ENCODE measurements at places on chromosomes 12 and 14.

DNA sequence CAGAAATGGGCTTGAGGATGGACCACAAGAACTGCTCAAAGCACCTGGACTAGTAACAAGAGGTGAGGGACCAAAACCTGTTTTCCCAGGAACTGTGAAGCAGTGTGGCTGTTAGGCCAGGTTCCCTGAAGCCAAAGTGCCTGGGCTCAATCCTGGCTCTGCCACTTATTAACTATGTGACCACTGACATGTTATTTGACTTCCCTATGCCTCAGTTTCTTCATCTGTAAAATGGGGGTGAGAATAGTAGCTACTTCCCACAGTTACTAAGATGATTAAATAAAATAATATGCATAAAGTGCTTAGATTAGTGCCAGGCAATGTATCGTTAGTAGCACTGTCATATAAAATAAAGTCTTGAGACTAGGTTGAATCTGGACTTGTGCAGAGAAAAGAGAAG is 25.6 kb downstream of the SMUG1 start:
- no peak for DNase-seq

DNA sequence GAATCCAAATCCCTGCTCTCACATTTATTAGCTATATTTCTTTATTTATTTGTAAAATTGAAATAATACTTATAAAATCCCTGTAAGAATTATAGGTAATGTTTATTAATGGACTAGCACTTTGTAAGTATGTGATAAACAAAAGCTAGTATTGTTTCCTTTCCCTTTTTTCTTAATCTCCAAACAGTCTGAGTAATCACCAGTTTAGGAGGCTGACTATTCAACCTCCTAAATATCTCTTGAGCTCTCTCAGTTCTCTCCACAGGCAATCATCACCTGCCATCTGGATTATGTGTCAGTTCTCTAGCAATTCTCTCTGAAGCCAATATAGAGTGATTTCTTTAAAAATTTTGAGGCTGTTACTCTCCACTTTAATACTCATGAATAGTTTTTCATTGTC is 9.2 kb upstream of the LYZ start:
- no peak for DNase-seq

- no peak for DNase-seq
Measured at GRCh38 chr14:92387578-92387977, 64.6 kb downstream of the SLC24A4 start.

- DNase-seq, result no peak
Measured at GRCh38 chr14:29493849-29494248, 433.8 kb downstream of the PRKD1 start.

DNA sequence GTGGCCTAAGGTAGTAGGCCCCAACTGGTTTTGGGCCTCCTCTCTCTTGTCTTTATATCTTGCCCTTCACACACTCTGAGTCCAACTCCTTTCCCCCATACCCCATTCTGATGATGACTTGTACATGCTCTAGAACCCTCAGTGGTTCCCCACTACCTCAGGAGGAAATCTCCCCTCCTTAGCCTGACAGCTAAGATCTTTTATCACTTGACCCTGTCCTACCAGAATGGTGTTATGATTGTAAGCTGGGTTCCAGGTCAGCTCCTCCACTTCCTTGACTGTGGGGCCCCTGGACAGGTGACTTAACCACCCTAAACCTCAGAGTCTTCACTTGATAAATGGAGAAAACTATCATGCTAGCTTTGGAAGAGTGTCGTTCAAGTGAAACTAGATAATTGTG is 9.4 kb upstream of the MYL2 start:
- DNase-seq, result no peak

DNA sequence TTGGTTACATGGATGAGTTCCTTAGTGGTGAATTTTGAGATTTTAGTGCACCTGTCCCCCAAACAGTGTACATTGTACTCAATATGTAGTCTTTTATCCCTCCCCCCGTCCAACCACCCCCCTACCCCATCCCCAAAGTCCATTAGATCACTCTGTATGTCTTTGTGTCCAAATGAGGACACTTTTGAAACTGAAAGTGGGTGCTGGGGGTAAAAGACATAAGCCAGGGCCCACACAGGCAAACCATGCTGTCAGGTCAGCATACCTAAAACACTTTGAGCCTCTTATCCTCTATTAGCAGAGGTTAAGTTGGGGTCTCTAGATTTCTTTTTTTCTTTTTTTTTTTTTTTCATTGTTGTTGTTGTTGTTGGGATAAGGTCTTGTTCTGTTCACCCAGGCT is 31.3 kb upstream of the KICS2 start:
- no peak for DNase-seq

DNA sequence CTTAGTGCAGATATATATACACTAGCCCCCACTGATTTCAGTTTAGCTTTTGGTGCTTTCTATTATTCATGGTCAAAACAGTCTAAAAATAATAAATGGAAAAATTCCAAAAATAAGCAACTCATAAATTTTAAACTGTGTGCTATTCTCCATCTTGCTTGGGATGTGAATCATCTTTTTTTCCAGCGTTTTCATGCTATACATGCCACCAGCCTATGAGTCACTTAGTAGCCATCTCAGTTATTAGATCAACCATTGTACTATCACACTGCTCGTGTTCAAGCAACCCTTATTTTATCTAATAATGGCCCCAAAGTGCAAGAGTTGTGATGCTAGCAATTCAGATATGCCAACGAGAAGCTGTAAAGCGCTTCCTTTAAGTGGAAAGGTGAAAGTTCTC is 73.9 kb upstream of the KRR1 start:
- DNase-seq, result no peak

GRCh38 chr14:86104691-86105265 is 574.8 kb downstream of the FLRT2 start:
- DNase-seq, result no peak

- no peak for DNase-seq
Measured at GRCh38 chr12:89105243-89105642, 247.1 kb downstream of the DUSP6 start.

DNA sequence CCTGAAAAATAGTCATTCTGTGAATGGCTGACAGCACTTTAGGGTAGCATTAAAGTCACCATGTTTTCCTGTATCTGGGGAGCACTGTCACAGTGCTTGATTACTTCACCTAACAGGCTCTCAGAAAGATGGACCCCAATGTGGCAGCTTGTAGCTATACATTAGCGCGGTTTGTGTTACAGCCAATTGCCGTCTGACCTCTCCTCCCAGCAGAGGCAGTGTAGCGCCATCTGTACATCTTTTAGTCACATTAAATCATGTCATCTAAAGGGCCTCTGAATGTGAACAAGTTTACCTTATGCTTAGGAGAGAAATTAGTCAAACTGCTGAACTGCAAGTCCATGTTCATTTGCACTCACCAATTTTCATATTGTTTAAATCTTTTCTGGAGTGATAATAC is 113.7 kb downstream of the LMO3 start:
- no peak for DNase-seq

- no peak for DNase-seq
Measured at GRCh38 chr12:33529031-33529430, 89.4 kb upstream of the SYT10 start.

DNA sequence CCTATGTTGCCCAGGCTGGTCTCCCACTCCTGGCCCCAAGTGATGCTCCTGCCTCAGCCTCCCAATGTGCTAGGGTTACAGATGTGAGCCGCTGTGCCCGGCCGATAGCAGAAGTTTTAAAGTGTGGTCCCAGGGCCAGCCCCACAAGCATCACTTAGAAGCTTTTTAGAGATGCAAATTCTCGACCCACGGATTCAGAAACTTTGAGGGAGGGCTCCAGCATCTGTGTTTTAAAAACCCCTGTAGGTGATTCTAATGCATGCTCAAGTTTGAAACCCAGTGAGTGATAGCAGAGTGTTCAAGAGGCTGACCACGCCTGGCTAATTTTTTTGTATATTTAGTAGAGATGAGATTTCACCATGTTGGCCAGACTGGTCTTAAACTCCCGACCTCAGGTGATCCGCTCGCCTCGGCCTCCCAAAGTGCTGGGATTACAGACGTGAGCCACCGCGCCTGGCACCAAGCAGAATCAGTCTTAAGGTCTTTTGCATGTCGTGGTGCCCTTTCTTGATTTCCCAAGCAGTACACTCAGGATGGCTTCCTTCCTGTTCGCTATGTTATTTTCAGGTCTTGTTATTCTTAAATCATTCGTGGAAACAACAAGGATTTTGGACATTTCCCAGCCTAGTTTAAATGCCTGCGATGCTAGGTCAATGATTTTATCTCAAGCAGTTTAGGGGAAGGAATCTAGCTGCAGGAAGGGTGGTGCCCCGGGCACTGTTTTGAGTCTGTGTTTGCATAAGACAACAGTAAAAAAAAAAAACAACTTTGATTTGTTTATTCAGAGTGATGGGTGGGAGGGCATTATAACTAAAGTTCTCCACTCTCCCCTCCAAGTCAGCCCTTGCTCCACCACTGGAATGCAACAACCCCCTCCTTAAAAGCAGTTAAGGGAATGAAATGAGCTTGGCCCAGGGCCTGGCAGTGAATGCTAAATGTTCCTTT is 9.2 kb upstream of the RILPL2 start:
- DNase-seq, result no peak

GRCh38 chr12:92271341-92271740 is 125.7 kb upstream of the BTG1 start:
- DNase-seq, result no peak

DNA sequence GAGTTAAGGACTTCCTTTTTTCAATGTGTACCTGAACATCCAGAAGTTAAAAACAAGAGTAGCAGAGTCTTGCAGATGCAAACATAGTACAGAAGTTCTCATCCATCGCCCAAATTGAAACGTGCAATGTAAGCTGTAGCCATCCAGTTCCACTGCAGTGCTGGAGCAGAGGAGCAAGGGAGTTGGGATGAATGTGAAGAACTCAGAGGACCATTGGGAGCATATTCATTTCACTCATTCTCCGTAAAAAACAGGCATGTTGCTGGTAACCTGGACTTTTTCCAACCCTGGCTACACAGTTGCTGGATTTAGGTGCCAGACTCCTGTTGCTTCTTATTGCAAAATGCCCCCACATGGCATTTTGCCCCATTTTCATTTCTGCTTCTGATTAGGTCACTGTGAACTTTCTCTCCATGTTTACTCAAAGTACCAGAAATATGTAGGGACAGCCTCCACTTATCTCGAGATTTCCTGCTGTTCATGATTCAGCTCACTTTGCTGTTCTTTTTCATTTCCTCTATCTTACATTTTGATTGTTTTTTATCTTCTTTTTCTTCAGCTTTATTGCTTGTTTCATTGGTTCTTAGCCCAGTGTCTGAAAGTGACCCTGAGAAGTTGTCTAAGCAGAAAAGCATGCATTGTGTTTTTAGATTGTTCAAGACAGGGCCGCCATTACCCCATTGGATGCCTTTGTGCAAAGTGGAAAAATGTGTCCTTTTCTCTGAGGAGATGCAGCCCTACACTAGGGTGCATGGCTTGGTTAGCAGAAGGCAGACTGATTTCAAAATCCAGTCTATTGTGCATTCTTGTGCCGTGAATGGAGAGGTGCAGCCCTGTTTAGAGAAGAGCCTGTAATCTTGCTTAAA is 109.0 kb upstream of the AMIGO2 start:
- DNase-seq, result no peak

Measured in NCI-H1048 (cell line).